ENCODE measurements at places on chromosomes 5 and 9. TPM values are rescaled to one million over a fixed set of nuclear protein-coding genes. Genes with fewer than 3 reads are reported as not detected.

Gene PTPRD
- total RNA-seq, result 0.45 TPM

Gene ACTBL2
- not detected for total RNA-seq

Gene CDKN2A
- 47.3 TPM for total RNA-seq

DNA sequence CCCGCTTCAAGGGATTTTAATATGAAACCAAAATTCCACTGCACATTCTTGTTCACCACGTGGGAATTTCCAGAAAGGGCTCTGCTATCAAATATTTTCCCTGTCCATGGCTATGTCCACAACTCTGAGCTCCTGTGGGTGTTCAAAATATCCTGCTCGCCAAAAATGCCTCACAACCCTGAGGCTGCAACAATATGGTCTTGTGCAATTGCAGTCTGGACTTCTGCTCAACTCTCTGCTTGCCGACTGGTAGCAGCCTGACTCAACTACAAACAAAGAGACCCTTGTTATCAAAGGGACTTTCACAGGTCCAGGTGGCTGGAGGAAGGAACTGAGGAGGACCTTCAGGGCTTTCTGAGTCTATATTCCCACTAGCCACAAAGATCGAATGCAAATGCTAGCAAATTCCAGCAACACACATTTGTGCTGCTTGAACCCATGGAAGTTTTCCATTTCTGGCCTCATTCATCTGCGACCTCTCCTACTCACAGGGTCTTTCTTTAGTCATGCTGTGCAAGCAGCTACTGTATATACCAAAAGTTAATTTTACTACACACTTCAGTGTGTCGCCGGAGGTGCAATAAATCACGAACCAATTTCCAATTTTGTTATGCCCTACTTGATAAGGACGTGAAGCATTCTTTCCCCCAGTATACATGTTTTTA lies 169.2 kb upstream of the SLC30A5 start:
- no peak for DNase-seq

GRCh38 chr9:13677801-13678200 lies 398.3 kb upstream of the MPDZ start:
- DNase-seq, result no peak

GRCh38 chr9:98484162-98484561 lies 224.6 kb downstream of the GABBR2 start:
- no peak for DNase-seq

- DNase-seq, result peak; percentile 28
Measured at GRCh38 chr5:127040796-127041520, 10.6 kb upstream of the MARCHF3 start.

DNA sequence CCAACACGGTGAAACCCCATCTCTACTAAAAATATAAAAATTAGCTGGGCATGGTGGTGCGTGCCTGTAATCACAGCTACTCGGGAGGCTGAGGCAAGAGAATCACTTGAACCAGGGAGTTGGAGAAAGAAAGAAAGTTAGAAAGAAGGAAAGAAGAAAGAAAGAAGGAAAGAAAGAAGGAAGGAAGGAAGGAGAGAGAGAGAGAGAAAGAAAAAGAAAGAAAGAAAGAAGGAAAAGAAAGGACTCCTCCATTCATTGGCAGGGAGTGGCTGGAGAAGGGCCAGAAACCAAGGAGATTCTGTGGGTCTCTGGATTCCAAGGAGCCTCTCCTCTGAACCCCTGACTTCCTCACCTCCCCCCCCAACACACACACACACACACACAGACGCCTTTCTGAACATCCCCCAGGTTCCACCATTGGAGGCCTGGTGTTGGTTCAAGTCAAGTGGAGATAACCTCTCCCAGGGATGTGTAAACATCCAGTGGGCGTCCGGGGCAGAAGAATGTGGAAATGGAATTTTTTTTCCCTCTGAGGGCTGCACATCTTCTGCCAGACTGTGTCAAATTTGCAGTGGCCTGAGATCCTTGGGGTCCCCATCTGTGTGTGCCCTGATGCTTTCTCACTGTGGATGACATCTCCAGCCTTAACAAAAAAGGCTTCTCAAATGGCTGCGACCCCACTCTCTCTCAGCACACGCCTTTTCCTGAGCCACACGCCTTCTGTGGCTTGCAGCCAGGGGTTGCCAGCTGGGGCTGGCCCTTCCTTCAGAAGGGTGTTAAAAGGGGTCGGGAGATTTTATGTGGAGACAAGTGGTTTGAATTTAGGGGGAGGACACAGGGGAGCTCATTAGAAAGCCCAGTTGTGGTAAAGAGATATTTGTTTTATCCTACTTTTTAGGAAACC lies 109.3 kb upstream of the HAND1 start:
- DNase-seq, result no peak

DNA sequence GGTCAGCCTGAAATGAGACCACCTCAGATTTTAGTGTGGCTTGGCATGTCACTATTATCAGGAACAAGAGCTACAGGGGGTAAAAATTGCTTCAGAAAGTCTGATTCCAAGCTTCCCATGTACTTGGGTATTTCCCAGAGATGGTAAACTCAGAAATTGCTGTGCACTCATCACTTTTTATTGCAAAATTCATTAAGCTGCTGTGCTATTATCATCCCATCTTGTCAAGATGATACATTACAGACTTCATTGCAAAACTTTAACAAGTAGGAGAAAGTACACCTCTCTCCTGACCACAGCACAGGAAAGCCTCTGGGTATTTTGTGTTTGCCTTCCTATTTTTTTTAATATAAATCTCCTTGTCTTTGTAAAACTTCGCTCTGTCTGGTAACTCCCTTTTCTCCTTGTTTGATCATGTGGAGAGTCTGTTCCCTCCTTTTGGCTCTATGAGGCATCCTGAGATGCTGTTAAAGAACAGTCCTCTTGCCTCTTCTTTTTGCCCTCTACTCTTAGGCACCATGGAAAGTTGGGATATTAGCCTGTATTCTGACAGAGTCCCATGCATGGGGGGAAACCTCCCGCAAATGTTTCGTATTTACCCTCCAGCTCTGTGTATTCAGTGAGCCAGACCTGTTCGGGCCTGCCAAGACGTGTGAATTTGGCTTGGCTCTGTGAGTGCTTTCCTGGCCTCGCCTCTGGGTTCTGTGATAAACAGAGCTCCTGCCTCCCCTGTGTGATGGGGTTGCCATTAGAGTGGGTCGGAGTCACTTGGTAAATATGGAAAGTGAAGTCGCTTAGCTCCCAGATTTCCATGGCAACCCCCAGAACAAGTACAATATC lies 260.7 kb downstream of the NR3C1 start:
- DNase-seq, result peak; percentile 75

GRCh38 chr9:18493451-18493993 lies 19.6 kb downstream of the ADAMTSL1 start:
- DNase-seq, result no peak

DNA sequence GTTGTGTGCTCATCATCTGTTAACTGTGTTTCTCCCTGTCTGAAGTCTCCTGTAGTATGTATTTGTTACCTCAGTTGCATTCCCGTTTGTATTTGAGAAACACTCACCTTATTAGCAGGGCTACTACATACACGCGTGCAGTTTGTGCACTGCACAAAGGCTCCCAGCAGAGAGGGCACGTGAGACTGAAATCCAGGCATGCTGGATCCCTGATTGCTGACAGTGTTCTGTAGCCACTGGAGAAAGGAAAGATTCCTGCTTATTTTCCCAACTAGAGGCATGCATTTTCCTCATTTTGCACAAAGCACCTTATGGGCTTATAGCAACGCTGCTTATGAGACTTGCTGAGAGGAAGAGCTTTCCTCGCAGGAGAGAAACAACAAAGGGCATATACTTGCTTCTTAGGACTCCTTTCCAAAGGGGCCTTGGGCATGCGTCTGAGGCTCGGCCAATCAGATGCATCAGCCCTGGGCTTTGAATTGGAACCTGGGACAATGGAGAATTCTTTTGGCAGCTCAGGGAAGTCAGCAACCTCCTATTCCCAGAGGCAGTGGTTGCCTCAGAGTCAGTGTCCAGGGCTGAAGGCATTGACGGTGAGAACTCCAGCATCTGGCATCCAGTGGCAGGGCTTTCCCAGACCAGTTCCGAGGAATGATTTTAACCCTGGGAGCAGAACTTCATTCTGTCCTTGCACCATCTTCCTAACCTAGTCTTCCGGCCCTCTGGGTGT lies 9.9 kb upstream of the MEGF10 start:
- peak; percentile 32 for DNase-seq

DNA sequence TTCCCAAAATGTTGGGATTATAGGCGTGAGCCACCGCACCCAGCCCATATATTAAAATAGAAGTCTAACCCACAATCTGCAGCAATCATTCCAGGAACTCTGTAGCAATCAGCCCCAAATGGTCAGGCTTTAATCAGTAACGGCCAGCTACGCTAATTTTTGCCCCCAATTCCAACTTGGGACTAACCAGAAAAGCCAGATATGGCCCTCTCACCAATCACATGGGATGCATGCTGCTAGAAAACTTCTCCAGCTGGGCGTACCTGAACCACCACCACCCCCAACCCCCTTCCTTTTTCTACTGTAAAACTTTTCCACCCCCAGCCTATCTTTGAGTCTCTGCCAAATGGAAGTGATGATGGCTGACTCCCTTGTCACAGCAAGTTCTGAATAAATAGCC lies 4.1 kb downstream of the SUSD1 start:
- peak; percentile 21 for DNase-seq

Data from stomach (tissue), 19 donors.